ENCODE measurements at places on chromosomes 3 and 15. TPM values are rescaled to one million over a fixed set of nuclear protein-coding genes. Genes with fewer than 3 reads are reported as not detected.

Gene SEC22C
- 43.8 TPM for total RNA-seq

Gene NPAP1
- total RNA-seq = not detected

Gene VGLL4
- 78.7 TPM for total RNA-seq

Gene PLA2G4E
- not detected for total RNA-seq

Gene PLAAT1
- total RNA-seq = 3.7 TPM

Gene A4GNT
- total RNA-seq = not detected

Gene ACOX2
- total RNA-seq = 11.9 TPM

Gene NBEAL2
- 26.0 TPM for total RNA-seq

Gene RGMA
- total RNA-seq = 33.9 TPM

Gene THBS1
- 1,947 TPM for total RNA-seq

Gene GPR176
- 11.0 TPM for total RNA-seq

Gene GNAT1
- total RNA-seq = not detected

Gene CCR8
- not detected for total RNA-seq

Gene SLC51B
- not detected for total RNA-seq

Gene GHRL
- 1.0 TPM for total RNA-seq

Gene PRR20G
- not detected for total RNA-seq

Gene GOLGA8J
- total RNA-seq = not detected

Gene TJP1
- 101 TPM for total RNA-seq

Gene RNF168
- 19.9 TPM for total RNA-seq

Gene GOLGA8Q
- 0.67 TPM for total RNA-seq

Gene SERPINI1
- total RNA-seq = 9.4 TPM

- DNase-seq = no peak
These were observed 76.2 kb upstream of the ADAMTS9 start for GRCh38 chr3:64763980-64764379.

- no peak for DNase-seq
These were observed 223.5 kb downstream of the DTWD1 start for GRCh38 chr15:49844390-49844789.

DNA sequence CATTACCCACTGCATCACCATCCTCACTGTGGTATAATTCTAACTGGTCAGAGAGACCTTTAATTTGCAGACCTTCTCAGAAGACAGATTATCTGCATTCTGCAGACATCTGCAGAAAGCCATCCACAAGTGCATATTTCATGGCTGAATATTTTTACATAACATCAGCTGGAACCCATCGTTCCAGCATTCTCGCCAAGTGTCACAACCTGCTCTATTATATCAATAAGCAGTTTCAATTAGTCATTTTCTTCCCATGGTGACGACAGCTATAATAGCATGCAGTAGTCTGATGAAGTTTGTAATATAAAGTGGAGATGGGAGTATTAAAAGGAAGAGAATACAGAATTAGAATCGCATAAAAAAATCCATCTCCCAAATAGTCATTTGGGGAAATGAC lies 334.7 kb downstream of the FHIT start:
- no peak for DNase-seq

DNA sequence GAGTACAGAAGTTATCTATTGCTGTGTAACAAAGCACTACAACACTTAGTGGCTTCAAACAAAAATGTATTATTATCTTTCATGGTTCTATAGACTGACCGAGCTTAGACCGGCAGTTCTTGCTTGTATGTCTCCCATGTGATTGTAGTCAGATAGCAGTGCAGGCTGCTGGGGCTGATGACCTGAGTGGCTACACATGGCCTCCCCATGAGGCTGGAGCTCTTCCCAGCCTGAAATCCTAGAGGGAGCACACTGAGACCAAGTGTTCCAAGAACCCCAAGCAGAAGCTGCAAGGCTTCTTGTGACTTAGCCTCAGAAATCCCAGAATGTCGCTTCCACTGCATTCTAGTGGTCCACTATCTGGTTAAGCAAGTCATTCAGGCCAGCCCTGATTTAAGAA lies 141.2 kb upstream of the TLE3 start:
- peak; percentile 9 for DNase-seq

DNA sequence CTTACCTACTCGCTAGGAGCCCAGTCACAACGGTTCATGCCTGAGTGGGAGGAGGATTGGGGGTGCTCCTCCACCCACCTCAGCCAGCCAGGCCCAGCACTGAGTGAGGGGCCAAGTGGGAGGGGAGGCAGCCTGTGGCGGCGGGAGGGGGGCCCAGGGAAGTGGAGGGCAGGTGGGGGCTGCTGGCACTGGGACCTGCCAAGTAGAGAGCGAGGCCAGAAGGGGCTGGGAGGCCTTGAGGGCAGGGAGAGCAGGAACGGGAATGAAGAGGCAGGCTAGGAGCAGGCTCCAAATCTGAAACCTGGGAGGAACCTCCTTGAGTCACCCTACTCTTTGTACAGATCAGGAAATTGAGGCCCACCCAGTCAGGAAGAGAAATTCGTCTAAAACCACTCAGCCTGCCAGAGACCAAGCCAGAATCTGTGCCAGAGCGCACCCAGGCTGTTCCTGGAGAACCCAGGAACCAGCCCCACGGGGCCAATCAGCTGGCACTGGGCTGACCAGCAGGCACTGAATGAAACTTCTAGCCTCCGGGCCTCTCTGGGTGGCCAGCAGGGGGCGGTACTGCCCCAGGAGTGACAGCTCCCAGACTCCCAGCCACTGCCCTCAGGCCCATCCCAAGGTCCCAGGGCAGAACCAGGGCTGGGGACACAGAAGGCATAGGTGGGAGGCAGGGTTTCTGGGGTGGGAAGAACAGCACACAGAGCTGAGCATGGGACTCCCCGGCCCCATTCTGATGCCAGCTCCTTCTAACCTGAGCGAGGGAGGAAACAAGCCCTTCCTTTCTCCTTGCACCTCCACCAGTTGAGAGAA lies 14.8 kb upstream of the CYP11A1 start:
- DNase-seq = peak; percentile 95

GRCh38 chr3:50078091-50078490 lies 10.6 kb upstream of the RBM5 start:
- no peak for DNase-seq

DNA sequence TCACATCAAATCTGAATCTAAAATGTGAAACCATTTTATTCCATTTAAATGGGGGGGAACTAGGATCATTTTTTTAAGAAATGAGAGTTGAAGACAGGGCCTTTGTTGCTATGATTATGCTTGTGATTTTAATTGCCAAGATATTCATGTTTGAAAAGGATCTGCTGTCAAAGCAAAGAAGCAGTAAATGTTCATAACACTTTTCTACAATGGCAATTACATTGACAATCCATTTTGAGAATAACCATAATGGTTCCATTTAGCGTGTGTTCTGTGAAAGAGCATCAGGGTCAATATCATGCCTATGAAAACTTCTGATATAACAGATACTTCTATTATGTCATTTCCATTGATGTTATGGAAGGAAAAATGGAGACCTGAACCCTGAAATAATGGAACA lies 745.8 kb upstream of the SGO1 start:
- no peak for DNase-seq

DNA sequence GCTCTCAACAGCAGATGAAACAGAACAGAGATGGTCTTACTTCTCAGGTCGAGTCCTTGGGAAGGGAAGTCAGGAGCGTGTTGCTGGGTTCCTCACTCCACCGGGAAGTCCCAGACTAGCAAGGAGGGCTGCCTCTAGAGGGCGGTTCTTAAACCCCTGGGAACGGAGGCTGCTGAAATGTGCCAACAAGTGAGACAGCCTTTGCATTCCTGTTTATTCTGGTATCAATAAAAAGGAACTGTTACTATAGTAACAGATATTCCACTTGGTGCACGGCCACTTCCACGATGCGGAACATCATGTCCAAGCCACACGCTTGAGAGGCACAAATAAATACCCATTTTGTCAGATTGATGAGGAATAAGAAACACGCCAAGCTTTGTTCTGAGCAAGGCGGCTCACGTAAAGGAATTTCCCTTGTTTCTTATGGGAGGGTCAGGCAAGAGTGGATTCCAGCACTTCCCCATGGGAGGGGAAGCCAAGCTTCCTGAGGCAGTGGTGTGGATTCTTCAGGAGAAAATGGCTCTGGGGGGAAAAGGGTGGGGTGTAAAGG lies at the start of gene FAM107A:
Gene FAM107A (minus strand): TSS at position 123 of the 553 bp plus-strand sequence. CDS start 7,531 bp downstream, outside the sequence.
- peak; percentile 82 for DNase-seq

DNA sequence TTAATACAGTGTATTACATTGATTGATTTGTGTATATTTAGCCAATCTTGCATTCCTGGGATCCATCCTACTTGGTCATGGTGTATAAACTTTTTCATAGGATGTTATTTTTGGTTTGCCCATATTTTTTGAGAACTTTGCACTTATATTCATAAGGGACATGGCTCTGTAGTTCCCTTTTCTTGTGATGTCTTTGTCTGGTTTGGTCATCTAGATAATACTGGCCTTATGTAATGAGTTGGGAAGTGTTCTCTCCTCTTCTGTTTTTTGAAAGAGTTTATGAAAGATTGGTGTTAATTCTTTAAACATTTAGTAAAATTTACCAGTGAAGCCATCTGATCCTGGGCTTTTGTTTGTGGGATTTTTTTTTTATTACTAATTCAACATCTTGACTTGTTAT lies 9.6 kb downstream of the CHST13 start:
- DNase-seq = no peak

GRCh38 chr3:69888040-69888942 lies 111.2 kb upstream of the SAMMSON start:
- no peak for DNase-seq

GRCh38 chr3:8743911-8744310 lies 10.3 kb downstream of the CAV3 start:
- no peak for DNase-seq

DNA sequence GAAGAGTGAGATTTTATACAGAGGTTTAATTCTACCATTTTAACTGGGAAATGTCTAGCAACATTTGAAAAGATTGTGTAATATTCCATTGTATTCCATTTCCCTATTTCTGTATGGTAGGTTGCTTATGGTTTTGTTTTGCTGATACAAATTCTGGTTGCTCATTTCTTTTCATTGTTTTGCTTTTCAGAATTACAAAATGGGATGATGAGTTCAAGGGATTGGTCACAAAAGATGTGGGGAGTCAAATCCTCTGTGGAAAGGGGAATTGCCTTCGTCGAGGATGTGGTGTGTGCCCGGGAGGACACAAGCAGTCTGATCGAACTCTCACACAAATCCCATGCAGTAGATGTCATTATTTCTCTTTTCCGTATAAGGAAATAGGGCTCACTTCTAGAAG lies 18.3 kb downstream of the SLCO3A1 start:
- no peak for DNase-seq

GRCh38 chr3:53164911-53165310 lies 3.9 kb downstream of the PRKCD start:
- DNase-seq = no peak

- no peak for DNase-seq
These were observed 90.7 kb downstream of the TIGIT start for GRCh38 chr3:114384558-114384903.

GRCh38 chr15:95995375-95996168 lies 334.9 kb upstream of the NR2F2 start:
- DNase-seq = no peak

GRCh38 chr15:73593304-73594074 lies 39.7 kb downstream of the NPTN start:
- DNase-seq = no peak

DNA sequence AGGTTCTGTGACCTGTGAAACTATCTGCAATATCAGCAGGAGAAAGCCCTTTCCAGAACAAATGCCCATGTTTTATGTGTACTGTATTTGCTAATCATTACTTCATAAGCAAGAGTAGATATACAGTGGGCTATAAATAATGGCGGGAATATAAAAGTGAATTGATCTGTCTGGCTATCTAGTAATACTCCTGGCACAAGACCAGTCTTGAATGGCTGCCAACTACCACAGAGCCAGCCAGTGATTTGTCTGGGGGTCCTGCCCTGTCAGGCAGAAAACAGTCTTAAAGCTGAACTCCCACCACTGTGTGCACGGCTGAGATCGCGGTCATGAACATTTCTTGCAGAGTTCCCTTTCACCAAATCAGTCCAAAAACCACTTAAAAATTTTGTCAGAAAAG lies 176.3 kb downstream of the MEIS2 start:
- DNase-seq = no peak

DNA sequence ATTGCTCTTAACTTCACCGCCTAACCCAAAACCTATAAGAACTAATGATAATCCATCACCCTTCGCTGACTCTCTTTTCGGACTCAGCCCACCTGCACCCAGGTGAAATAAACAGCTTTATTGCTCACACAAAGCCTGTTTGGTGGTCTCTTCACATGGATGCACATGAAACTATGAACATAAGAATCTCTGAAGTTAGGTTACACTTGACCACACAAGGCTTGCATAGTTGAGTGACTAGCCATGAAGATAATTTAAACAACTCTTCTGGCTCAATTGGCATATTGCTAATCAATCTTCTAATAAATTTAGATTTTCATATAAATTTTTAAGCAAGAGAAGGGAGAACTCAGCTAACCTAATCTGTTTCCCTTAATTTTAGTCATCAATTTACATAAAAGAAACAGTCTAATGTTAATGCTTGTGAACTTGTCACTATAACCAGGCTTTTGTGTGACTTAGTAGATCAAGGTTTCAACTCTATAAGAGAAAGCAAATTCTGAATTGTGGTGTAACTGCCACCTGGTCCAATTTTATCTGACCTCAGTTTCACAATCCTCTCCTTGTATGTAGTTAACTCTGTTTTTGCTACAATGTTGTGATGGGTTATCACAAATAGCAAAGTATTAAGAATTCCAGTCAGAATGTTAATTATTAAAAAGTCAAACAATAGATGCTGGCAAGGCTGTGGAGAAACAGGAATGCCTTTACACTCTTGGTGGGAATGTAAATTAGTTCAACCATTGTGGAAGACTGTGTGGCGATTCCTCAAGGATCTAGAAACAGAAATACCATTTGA lies 82.0 kb downstream of the HHLA2 start:
- no peak for DNase-seq

DNA sequence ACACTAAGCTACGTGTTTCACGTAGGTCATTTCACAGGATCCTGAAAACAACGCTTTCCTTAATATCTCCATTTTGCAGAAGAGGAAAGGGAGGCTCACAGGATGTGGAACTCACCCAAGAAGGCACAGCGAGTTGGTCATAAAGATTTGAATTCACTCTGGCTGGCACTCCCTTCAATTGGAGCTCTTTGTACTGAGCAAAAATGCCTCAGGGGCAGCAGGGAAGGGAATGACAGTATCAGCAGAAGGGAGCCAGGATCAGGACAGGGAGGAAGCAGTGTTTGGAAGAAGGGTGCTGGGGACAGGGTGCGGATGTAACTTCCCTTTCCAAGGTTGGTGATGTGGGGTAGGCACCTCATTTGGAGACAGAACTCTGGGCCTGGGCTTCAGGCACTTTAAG lies 1.1 kb upstream of the ST6GAL1 start:
- DNase-seq = no peak

DNA sequence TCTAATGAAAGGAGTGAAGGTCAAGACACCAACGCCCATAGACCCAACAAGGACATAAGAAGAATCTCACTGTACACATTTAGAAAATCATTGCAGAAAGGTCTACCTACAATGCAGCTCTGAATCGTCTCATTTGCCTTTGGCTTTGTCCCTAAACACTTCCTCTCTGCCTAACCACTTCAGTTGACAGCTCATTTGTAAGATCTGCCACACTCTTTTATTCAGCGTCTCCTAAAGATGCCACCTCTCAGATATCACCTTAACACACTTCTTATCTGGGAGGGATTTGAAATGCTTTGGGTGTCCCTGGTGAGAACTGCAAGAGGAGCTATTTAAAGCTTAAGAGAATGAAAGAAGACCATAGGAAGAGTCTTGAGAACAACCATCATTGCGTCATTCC lies 38.7 kb downstream of the RAB27A start:
- no peak for DNase-seq

Data from posterior vena cava (tissue), 2 donors.